ENCODE measurements at places on chromosomes 12 and 14. TPM values are rescaled to one million over a fixed set of nuclear protein-coding genes. Genes with fewer than 3 reads are reported as not detected.

ZFYVE1 gene
- 38.5 TPM for total RNA-seq

SLCO1B1 gene
- total RNA-seq, result not detected

EML1 gene
- total RNA-seq, result 14.1 TPM

SUDS3 gene
- total RNA-seq, result 41.8 TPM

LRRC9 gene
- total RNA-seq, result not detected

ABCB9 gene
- total RNA-seq, result 12.7 TPM

KLRF2 gene
- not detected for total RNA-seq

PLBD1 gene
- total RNA-seq, result 1.5 TPM

Measured in melanocyte of skin (primary cell).